LoVo (cell line): ENCODE measurements at places on chromosomes 6 and 20.

DNA sequence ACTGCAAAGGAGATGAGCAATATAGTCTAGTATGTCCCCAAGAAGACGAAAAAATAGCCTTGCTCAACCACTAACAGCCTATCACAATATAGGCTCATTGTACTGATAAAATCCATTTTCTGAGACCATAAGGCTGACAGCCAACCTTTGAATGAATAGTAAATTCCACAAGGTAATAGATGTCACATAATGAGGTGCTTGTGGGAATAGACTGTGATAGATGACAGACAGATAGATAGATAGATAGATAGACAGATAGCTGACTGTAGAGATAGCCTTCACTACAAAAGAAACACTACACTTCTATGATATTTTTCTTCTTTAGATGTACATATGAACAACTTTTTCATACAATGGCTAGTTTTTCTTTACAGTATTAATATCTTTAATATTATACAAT is 760.3 kb upstream of the NRSN1 start:
- no peak for DNase-seq

DNA sequence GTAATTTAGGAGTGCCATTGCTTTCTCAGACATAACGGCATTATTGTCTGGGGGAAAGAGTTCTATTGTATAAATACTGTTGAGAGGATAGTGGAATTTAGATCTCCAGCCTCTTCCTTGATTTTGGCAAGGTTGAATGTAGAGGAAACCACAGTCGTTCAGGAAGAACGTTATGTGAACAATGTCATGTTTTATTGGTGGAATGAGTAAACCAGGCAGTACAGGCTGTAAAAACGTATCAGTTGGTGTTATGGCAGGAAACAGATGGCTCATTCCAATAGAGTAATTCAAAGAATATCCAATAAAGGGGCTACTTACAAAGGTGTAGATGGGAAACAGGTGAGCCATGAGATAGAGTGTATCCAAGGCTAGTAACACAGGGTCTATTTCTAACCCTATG is 123.6 kb upstream of the SLC35B3 start:
- DNase-seq: no peak

DNA sequence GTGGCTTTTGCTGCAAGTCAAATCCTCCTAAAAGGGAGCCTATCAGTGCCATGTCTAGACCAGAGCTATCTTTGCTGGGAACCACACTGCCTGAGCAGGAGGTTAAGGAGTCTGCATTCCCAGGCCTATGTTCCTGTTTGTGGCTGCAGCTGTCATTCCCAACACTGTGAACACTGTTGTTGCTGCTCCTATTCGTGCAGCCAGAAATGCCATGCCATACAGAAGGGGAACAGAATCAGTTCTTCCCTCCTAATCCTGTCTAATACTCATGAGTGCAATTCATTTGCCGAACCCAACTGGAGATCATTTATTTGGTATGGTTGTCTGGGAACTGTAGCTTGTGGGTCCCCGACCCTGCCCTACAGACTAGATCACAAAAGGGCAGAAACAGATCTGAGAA is 406.5 kb upstream of the GJE1 start:
- DNase-seq: no peak

DNA sequence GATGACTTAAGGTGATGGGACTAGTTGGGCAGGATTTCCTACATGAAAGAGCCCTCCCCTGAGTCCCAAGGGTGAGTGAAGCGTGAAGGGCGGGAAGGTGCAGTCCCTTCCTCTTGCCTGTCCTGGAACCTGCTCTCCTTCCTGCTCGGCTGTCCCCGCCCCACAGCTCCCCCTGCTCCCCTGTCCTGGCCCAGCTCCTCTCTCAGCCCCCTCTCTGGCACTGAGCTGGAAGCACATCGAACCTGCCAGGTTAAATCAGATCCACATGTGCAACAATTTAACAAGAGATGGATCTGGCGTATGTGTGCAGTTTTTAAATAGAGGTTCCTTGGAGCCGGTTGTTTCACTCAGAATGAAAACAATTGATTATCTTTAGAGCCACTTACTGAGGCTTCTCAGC is 95.0 kb downstream of the LRFN2 start:
- no peak for DNase-seq

DNA sequence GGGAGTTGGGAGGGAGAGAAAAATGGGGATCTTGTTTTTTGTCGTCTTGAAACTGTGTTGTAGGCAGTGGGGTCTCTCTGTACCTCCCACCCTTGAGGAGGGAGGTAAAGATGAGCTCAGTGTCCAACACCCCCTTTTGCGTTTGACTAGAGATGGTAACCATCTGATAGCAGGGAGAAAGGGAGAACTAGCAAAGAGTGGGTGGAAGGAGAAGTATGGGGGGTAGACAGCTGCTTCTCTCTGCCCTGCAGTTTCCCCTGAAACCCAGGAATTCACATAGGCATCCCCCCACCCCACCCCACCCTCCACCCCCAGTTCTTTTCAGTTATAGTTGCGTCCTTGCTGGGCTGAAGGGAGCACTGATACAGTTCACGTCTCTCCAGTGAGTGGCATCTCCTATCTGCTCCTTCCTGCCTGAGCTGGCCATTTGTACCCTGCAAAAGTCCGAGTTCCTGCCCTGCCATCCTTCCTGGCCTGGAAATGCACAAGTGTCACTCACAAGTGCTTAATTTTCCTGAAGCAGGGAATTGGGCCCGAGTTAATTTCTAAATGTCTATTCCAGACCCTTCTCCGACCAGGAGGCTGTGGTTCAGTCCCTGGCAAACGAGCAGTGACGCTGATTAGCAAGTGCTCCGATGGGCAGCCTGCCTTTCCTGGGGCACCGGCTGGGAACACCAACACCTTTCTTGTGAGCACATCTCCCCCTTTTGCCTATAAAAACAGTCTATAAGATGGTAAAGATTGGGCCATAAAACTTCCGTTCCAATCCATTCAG is 1.5 kb downstream of the SIRPA start:
- DNase-seq: no peak

GRCh38 chr20:42492290-42492689 is 697.4 kb downstream of the PTPRT start:
- DNase-seq: no peak
